ENCODE measurements at places on chromosomes 5 and 9.

DNA sequence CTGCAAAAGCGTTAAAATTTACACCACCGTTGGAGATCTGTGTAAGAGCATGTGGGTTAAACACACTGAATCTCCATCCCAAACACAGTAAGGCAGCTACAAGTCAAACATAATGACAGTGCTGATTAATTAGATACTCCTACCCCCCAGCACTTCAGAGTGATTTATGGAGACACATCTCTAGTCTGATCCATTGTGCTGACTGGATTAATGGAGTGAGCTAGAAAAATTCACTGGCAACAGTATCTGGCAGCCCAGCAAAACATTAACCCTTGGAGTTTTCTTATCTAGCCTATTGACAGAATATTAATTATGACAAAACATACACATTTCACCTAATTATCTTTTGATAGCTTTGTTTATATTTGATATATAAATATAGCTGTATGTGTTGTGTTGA lies 188.6 kb upstream of the ISL1 start:
- DNase-seq: no peak

DNA sequence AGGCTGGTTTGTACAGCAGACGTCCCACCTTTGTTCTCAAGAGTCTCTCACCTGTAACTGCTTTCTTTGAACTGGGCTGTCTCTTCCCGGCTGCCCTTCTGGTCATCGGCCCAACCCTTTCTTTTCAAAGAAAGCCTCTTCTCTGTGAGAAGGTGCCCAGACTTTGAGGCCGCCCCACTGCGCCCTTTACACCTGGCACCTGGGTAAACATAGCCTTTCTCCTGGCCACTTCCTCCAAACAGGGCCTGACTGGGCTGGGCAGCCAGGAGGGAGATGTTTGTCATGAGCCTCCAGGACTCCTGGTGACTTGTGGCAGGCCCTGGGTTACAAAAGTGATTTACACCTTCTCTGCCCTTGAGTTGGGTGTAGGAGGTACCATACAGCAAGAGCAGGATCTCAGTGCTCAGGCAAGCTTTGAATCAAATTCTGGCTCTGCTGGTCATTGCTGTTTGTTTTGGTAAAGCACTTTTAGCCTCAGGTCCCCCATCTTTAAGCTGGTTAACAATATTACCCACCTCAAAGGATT lies 127.2 kb upstream of the CXCL14 start:
- no peak for DNase-seq

DNA sequence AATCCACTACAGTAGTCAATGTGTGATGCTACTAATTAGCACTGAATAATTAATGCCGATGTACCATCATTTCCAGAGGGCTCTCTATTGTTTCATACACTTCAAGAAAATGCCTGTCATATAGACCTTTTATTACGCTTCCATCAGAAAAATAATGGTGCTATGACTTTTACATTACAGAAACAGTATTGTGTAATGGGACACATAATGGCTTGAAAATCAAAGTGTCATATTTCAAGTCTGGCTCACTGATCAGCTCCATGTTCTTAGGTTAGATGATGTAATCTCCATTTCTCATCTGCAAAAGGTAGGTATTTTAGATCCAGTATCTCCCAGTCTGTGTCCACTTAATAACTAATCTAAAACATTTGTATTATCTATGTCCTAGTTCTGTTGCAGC lies 990.6 kb upstream of the TYRP1 start:
- no peak for DNase-seq

GRCh38 chr9:73565833-73566465 lies 414.3 kb downstream of the ANXA1 start:
- DNase-seq: no peak

DNA sequence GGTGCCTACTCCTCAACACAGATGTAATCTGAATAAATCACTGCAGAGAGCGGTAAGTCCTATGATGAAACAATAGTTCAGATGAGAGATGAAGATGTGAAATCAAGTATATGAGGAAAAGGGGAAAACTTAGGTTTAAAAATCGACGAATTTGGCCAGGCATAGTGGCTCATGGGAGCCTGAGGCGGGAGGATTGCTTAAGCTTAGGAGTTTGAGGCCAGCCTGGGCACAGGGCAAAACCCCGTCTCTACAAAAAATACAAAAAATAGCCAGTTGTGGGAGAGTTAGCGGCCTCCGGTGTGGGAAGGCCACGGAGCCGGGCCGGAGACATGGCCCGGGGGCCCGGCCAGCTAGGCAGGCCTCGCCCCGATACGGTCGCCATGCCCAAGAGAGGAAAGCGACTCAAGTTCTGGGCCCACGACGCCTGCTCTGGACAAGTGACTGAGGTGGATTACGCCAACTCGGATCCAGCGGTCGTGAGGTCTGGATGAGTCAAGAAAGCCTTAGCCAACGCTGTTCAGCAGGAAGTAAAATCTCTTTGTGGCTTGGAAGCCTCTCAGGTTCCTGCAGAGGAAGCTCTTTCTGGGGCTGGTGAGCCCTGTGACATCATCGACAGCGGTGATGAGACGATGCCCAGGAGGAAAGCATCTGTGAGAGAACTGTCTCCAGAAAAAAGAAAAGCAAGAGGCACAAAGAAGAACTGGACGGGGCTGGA lies 62.8 kb upstream of the SUB1 start:
- no peak for DNase-seq

- no peak for DNase-seq
Measured at GRCh38 chr9:89621676-89622075, 16.9 kb downstream of the GADD45G start.

DNA sequence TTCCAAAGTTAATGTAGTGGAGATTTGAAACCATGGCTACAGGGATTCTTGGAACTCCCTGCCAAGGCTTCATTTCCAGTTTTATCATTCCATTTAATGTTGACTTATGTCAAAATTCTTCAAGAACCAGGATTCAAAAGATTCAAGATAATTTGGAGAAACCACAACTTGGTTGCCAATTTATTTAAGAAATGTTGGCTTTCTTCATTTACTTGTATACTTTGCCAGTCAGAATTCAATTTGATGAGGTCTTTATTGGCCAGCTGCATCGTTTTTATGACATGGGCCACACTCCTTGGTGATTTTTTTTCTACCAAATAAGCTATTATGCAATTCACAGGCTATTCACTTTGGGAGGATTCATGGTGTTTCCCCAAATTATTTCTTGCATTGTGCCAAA lies 53.1 kb upstream of the RASEF start:
- no peak for DNase-seq

DNA sequence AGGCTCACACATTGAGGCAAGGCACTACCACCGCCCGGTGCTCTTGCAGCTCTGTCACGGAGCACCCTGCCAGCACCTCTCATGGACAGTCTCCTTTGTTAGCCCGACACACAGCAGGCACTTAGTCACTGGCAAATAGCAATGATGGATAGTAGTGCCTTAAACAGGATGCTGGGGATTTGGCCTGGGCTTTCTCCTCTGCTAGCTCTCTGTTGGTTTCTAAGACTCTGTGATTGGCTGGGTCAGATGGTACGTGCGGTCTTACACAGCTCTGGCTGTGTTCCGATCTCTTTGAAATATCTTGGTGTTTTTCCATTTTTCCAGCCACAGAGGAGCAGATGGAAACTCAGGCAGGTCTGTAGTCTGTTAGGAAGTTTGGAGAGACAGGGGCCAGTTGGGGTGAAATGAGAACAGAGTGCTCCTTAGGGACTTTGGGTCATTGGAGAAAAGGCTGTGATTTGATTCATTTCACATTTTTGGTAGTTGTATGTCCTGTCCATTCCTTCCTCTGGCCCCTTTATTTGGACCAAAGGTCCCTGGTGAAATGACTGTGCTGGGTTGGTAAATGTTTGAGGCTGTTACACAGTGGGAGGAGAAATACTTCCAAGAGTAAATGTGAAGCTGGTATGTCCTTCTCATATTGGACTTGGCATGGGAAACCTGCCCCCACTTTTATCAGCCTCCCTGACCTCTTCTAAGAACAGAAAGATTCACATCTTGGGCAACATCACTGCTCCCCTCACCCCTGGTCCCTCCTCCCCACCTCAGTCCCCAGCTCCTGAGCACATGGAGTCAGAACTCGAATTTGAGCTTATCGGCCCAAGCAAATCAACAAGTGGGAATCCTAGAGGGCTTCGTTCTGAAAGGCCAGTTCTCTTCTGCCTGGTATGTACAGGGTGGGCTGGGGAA lies 3.4 kb downstream of the SMIM3 start:
- no peak for DNase-seq

DNA sequence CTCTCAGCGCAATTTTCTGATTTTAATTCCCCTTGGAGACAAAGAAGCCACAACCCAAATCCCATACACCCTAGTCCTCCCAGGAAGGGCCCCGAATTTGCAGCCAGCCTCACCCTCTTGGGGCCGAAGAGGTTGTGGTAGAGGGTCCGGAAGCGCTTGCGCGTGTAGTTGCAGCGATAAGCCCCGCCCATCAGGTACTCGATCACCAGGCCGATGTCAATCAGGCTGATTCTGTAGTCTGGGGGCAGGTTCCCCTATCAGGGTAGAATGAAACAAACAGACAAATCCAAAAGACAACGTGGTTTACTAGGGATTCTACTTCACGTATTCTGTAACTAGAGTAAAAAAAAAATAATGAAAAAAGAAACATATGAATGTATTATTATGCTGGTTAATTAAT lies 210.6 kb upstream of the KLF9 start:
- no peak for DNase-seq
